NCI-H1105 (cell line): ENCODE measurements at places on chromosomes 7 and 10.

DNA sequence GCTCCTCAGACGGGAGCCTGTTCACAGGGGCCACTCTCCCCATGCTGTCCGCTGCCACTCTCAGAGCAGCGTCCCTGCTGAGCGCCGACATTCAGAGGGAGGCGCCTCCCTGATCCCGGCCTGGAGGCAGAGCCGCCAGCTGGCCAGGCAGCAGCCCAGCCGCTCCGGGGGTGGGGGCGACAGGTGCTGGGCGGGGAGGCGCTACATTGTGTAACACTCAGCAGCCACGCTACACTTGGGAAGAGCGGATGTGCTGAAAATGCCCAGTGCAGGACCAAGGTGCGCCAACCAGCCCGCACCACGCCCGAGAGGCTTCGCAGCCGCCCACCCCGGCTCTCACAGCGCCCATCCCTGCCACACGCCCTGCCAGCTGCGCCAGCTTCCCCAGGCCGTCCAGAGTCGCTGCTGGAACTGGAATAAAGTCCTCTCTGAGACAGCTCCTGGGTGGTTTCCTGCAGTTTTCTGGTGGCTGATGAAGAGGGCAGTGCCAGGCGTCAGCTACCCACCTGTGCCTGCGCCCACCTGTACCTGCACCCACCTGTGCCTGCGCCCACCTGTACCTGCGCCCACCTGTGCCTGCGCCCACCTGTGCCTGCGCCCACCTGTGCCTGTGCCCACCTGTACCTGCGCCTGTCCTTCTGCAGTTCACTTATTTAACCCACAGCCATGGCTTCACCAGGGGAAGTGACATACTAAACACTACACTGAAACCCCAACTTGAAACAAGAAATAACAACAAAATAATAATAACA is 25.7 kb downstream of the STK32C start:
- peak; percentile 22 for DNase-seq

- DNase-seq, result no peak
Observed at GRCh38 chr7:16967300-16967811, 85.6 kb upstream of the AGR3 start.

DNA sequence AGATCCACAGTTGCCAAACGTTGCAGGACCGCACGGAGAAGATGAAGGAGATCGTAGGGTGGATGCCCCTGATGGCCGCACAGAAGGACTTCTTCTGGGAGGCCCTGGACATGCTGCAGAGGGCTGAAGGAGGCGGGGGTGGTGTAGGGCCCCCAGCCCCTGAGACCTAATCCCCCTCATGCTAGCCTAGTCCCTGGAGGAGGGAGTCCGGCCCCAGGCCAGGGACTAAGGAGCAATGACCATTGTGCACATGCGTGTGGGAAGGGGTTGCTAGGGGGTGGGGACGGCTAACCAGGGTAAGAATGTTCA is 1.5 kb upstream of the PCOLCE start:
- DNase-seq, result no peak

DNA sequence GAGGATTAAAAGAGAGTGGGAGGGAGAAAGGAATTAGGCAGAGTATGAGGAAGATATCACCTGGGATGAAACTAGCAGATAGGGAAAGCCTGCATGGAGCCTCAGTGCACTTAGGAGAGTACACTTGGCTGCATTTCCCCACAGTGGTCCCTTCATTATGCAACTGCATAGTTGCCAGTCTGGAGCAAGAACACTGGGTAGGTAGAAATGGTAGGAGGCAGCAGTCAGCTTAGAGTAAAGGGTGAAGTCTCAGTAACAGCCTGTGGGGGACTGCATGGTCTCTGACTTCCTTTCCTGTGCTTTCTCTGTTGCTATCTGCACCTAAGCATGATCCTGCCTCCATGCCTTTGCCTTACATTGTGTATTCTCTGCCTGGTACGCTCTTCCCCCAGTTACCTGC is 14.0 kb upstream of the PCGF5 start:
- no peak for DNase-seq

DNA sequence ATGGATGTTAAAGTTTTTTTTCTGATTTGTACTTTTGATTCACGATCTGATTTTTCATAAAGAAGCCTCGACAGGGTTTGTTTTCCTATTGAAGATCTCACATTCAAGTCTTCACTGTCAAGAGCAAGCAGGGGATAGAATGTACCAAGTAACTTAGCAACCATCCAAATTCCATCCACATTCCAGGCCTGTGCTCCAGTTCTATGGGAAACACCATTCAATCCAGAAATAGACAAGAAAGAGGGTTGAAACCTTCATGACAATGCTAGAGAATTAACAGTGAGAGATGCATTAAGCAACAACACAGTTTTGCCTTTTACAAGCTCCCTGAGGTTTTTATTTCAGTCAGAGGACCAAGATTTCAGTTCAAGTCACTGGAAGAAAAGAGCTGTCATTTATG is 300.2 kb downstream of the NEBL start:
- no peak for DNase-seq

DNA sequence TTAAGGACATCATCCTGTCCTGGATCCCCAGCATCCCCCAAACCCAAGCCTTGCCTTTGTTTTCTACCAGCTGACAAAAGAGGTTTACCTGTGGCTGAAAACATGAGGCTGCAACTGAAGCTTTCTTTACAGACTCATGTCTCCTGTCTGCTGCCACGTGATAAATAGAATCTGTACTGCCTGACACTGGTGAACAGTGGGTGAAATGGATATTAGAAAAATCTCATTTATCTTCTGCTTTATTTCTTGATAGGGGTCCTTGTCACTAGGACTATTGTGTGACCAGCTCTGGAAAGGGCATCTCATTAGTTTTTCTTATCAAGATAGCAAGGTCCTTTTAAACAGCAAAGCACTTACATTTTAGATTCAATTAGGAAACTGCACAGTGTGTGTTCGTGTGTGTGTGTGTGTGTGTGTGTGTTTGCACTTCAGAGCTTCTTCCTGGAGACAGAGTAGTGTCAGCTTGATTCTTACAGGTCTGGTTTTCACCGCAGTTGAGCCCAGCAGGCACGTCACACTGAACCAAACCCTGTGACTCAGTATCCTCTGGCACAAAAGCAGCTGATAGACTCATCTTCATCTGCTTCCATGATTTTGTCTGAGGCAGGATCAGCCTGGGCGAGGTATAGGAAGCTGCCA is 373.5 kb upstream of the CELF2 start:
- no peak for DNase-seq

GRCh38 chr10:30869566-30869965 is 162.1 kb downstream of the ZNF438 start:
- DNase-seq, result no peak

- DNase-seq, result no peak
Observed at GRCh38 chr10:58691528-58691927, 178.9 kb downstream of the BICC1 start.

DNA sequence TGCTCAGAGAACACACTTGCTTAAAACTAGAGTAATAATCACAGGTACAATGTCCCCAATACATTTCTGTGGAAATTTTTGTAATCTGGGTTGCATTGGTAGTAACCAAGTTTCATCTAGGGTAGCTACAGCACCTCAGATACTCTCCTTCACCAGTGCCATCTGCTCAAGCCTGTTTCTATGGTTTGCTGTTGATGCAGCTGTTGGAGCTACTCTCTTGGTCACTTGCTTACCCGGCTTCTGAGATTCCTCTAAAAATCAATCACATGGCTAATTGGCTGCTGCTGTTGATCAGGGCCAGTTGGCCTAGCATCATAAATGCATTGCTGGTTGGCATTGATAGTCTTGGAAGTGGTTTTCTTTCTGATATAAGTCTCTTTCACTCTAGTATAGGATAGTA is 220.8 kb downstream of the BICC1 start:
- no peak for DNase-seq

DNA sequence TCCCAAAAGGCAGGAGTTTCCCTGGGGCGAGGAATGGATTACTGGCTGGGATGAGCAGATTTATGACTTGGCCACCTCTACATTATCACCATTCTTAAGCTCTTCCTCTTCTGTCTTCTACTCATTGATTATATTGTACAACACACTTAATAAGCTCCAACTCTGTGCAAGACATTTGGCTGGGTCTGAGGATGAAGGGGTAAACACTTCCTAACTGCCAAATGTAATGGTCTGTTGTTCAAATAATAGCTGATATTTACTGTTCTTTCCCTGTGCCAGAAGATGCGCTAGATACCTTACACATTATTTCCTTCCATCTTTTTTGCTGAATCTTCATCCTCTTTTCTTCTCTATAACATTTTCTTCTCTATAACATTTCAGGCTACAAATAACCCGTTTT is 11.6 kb downstream of the OR6V1 start:
- DNase-seq, result no peak

DNA sequence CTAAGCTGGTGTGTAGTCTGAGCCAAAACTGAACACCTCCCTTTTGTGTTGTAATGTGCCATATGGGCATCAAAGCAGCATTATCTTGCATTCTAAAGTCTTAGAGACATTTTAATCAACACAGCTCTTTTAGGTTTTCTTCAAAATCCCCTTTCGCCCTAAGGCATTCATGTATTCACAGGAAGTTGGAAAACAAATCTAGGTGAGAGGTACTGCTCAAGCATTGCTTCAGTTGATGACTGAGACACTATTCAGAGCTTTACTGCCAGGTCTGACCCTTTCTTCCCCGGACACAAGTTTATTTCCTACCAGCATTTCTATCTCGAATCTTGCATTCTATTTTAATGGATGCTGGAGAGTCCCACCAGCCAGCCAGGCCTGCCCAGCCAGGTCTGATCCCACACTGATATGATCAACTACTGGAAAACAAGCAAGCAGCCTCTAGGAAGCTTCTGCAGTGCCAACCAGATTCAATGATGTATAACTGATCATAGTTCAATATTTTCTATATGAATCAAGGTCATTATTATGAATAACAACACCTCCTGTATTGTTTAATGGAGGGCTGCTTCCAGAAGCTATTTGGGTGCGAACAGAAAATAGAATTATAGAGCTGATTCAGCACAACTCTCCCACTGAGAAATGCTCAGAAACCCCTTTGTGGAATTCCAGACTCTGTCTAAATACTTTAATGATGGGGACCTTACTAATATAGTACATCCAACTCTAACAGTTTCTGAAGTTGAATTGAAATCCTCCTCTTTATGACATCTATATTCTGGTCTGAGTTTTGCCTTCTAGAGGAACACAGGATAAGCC is 4.0 kb upstream of the BRAF start:
- no peak for DNase-seq

GRCh38 chr7:2399848-2400587 is 3.4 kb upstream of the CHST12 start:
- DNase-seq, result peak; percentile 14

GRCh38 chr10:128498746-128499145 is 372.5 kb upstream of the MKI67 start:
- no peak for DNase-seq

DNA sequence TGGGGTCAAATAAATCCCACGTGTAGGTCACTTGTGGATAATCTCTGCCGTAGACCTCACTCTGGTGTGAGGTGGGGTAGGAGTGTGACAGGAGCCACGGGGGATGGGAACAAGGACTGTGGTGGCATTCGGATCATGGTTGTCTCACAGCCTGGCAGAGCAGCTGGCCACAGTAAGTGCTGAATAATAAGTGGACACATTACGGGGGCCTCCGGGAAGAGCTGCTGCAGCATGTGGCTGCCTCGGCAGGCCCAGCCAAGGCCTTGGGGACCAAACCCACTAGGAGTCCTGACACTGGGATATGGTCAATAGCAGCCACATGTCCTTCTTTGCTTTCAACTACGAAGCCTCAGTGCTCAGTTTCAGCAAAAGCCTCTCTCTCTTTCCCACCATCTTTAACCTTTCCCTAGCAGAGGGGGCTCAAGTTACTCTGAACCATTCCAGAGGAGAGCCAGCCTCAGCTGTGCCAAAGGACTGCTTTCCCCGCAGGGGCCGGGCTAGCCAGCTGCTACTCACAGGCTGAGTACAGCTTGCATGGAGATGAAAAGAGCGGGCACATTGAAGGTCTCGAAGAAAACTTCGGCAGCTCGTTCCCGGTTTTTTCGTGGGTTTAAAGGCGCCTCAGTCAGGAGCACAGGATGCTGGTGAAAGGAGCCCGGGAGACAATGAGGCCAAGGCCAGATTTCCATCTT is 17.3 kb downstream of the ACTR1A start:
- DNase-seq, result no peak

DNA sequence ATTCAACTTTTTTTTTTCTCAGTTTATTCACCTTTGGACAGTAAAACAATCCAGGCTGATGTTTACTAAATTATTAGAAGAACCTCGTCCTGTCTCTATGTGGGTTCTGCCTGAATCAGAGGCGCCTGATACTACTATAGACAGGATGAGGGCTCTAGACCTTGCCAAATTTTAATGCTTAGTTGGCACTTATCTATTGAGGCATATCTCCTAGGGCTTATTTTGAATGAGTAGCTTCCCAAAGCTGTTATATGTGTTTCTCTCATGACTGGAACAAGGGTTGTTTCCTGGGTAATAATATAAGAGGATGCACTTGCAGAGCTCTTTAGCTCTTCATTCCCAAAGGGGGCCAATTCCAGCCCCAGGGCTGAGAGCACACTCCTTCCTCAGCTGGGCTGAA is 23.6 kb downstream of the HECW1 start:
- DNase-seq, result no peak
